ENCODE measurements at places on chromosomes 6 and 20.

- no peak for DNase-seq
These were observed 4.6 kb downstream of the RAET1G start for GRCh38 chr6:149918151-149918905.

GRCh38 chr20:43755851-43756250, 29.0 kb upstream of the GTSF1L start:
- no peak for DNase-seq

GRCh38 chr6:158622545-158623190, 21.9 kb downstream of the DYNLT1 start:
- no peak for DNase-seq

DNA sequence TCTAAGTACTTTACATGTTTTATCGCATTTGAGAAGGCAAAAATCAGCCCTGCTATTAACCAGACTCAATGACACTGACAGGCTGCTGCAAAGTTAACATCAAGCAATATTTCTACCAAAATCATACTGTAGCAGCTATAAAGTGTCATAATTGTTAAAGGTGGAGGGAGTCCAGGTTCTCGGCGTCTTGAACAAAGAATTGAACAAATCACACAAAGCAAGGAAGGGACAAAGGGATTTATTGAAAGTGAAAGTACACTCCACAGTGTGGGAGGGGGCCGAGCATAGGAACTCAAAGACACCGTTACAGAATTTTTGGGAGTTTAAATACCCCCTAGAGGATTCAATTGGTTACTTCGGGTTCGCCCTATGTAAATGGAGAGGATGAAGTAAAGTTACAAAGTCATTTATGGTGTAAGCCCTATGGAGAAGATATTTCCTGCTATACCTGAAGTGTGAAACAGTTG, 12.9 kb upstream of the ZNF391 start:
- no peak for DNase-seq

DNA sequence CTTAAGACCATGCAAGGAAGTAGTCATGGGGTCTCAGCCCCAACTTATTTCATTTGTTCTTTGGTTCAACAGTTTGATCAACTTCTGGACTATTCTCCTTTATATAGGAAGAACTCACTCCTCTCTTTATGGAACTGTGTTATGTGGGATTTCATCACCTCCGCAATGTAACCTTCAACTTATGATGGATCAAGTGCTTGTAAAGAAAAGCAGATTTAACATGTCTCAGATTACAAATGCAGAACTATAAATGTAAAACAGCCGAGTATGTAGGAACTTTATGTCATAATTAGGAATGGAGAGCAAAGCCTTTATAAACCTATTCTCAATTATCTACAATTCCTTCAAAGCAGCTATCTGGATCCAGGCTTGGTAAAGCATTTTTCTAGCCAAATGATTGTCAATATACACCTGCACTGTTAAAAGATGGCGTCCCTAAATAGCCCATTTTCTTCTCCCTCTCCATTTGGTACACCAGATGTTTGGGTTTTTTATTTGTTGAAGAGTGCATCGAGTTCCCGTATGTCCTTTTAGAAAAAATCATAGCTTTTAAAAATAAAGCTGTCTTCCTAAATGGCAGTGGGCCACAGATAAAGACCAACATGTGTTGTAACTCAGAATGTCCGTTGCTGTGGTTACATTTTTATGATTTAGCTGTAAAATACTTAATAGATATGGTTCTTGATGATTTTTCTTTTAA, 985.1 kb upstream of the SLC35B3 start:
- DNase-seq: no peak

GRCh38 chr6:74133073-74133472, 437.1 kb downstream of the CD109 start:
- no peak for DNase-seq
